ENCODE measurements at places on chromosomes 2 and 18. TPM values are rescaled to one million over a fixed set of nuclear protein-coding genes. Genes with fewer than 3 reads are reported as not detected.

- DNase-seq, result no peak
Observed at GRCh38 chr18:2968606-2969005, 44.3 kb downstream of the LPIN2 start.

GALM gene
- 38.3 TPM for total RNA-seq

BUB1 gene
- 102 TPM for total RNA-seq

ITGB6 gene
- not detected for total RNA-seq

DNA sequence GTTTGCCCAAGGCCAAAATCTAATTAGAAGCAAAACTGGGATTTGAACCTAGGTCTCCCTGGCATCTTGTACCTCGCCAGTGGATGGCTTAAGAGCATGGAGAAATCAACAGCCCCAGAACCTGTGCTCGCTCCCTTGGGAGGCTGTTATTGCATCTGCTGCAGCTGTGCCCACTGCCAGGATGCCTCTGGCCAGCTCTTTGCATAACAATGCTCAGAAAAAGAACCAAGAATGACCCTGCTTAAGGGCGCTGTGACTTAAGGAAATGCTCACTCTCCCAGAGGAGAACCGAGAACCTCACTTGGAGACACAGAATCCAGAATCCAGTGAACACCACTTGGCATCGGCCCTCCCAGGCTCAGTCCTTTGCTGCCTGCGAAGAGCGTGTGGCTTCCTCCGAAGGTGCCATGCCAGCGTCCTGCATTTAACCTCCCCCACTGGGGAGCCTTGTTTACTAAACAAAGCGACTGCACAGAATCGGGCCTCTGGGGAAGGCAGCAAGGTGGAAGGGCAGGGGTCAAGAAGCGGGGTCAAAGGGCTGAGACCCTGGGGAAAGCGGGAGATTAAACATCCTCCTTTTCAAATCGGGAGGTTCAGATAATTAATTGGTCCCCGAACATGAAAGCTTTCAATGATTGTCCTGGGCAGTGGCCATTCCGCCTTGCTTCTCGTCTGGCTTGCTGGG, 71.0 kb upstream of the BOD1L2 start:
- DNase-seq, result no peak

GRCh38 chr18:76963936-76964335, 141.6 kb downstream of the ZNF236 start:
- DNase-seq, result no peak

DNA sequence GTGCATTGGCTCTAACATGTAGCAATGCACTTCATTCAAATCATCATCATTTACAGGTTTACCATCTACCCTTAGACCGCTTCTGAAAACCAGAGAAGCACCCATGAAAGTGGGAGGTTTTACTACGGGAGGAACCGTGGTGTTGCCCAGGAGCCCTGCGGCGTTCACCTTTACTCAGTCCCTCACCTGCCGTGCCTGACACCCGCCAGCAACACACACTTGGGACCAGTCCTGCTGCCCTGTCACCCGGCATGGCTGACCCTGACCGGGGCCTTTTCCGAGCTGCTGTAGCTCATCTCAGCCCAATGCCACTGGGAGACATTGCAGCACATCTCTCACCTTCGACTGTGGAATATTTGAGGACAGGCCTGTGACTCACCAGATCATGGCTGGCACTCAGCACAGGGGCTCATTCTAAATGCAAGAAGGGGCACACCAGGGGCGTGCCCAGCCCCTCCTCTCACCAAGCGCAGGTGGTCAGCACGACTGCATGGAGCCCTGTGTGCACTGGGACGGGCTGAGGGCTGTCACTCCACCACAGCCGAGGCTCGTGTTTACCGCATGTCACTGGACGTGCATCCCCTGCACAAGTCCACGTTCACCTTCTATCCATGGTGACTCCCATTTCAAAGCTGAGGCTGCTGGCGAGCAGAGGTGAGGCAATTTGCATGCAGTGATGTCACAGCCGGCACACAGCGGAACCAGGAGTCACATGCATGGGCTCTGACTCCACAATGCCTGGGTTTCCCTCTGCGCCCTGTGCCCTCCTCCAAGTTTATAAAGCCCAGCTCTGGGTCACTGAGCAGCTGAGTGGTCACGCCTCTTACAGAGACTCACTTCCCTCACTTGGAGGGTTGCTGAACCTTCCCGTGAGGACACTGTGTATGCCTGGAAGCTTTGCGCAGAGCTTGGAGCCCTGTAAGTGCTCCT, 76.7 kb upstream of the SNTG2 start:
- no peak for DNase-seq

TBC1D8 gene
- total RNA-seq, result 3.3 TPM

Data from activated CD8-positive, alpha-beta T cell treated with anti-CD3 and anti-CD28 coated beads for 36 hours (primary cell).